ENCODE measurements at places on chromosomes 6 and 20.

DNA sequence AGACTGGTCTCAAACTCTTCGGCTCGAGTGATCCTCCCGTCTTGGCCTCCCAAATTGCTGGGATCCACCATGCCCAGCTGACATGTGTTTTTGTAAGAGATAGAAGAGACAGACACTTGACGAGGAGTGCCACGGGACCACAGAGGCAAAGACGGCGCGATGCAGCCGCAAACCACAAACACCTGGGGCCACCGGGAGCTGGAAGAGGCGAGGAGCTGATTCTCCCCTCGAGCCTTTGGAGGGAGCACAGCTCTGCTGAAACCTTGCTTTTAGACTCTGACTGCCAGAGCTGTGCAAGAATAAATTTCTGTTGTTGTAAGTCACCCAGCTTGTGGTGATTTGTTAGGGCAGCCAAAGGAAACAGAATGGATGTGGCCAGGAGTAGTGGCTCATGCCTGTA, 46.9 kb downstream of the TFAP2C start:
- no peak for DNase-seq

GRCh38 chr20:1803932-1804501, 91.2 kb upstream of the SIRPA start:
- no peak for DNase-seq

DNA sequence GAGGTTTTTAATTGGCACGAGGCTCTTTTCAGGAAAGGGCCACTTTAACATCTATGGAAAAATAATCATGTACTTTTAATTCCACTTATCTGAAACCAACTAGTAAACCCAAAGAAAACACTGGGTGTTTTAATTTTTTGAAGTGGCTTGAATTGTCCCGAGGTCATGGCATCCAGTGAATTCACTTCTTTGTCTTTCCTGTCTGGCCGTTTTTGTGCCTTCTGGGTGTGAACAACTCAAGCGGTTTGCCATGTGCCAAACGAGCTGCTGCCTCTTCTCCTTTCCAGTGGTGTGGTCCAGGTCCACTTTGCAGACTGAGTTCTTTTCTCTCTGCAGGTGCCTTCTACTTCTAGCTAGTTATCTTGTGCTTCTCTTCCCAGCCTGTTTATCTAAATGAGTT, 117.5 kb downstream of the PLCB4 start:
- no peak for DNase-seq

DNA sequence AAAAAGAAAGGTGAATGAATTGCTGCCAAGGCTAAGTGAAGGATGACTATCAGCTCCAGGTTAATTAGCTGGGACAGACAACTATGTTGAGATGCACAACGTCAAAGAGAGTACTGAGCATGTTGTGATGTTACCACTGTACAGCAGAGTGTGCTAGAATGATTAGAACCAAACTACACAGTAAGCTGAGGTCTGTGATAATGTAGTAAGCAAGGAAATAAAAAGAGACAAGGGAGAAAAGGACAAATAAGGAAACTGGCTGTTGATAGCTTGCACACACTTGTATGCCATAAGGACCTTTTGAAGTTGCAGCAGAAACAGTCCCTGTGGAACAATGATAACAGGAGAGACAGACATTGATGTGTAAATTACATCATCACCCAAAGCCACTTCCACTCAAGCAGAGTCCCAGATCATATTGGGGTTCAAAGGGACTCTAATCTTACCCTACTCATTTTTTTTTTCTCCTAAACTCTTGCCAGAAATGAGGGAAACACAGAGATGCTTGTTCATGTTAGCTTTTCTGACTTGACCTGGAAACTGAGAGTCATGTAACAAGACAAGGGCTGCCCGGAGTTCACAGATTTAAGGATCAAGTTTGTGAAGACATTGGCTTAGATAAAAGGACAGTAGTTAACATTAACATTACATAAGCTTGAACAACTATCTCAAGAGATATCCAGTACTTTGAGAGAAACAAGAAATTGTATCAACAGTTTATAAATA, 189.9 kb downstream of the CENPW start:
- DNase-seq, result no peak

- DNase-seq, result no peak
Observed at GRCh38 chr6:139587469-139587868, 213.0 kb upstream of the CITED2 start.
